ENCODE measurements at places on chromosomes 13 and 19.

- no peak for DNase-seq
- H3K27me3 ChIP-seq, result peaks cover 10% of the 10 kb centered on the region
- H3K4me1 ChIP-seq, result no peaks in the 10 kb centered on the region
Measured at GRCh38 chr13:93789058-93789457, 562.5 kb downstream of the GPC6 start.

DNA sequence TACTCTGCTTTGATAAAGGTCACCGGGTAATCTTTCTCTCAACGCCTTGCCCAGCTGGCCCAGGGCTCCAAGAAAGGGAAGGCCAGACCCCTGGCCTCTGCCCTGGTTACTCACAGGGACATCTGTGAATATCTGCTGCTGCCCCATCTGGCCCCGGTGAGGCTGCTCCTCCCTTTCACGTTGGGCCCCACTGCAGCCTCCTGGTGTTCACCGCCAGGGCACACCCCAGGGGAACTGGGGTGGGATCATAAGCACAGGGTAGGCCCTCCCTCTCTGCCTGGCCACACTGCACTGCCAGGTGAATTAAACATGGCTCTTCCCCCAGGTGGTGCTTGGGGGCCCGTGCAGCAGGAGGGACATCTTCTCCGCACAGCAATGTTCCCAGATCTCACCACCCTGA is 12.7 kb downstream of the LAIR1 start:
- H3K27ac ChIP-seq, result no peak overlapping the region
- no peak for DNase-seq
- H3K4me3 ChIP-seq, result no peak overlapping the region
- peaks cover 16% of the 10 kb centered on the region for H3K4me1 ChIP-seq
- no peaks in the 10 kb centered on the region for H3K36me3 ChIP-seq

- peaks cover 12% of the 10 kb centered on the region for H3K4me1 ChIP-seq
- H3K4me3 ChIP-seq, result no peak overlapping the region
- no peak overlapping the region for H3K27ac ChIP-seq
Measured at GRCh38 chr13:83884141-83884540, 1.9 kb upstream of the SLITRK1 start.

GRCh38 chr19:28990522-28990921 is 222.4 kb downstream of the UQCRFS1 start:
- H3K4me1 ChIP-seq, result no peaks in the 10 kb centered on the region
- no peak for DNase-seq
- H3K36me3 ChIP-seq, result no peaks in the 10 kb centered on the region
- peaks cover 5% of the 10 kb centered on the region for H3K27me3 ChIP-seq
- H3K27ac ChIP-seq, result no peak overlapping the region

DNA sequence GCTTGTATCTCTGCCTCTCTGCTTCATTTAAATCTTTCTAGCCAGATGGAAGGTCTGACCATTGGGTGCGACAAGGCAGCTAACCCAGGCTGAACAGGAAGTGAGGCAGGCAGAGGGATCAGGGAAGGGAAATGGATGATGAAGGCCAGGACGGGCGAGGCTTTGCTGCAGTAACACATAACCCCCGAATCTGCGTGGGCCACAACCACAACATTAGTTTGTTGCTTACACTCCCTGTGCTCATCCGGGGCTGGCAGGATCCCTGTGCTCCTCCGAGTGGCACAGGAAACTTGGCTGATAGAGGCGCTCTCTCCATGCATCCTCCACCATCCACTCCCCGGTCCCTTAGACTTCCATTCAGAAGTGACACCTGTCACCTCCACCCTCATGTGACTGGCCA is 1.1 kb upstream of the FLT3LG start:
- no peaks in the 10 kb centered on the region for H3K27me3 ChIP-seq
- DNase-seq, result no peak
- peak overlapping the region; percentile 96 for H3K27ac ChIP-seq
- H3K36me3 ChIP-seq, result peaks cover 22% of the 10 kb centered on the region
- peak overlapping the region; percentile 100 for H3K4me3 ChIP-seq

GRCh38 chr19:1062387-1063029 is 4.5 kb upstream of the ARHGAP45 start:
- peaks cover 33% of the 10 kb centered on the region for H3K4me1 ChIP-seq
- H3K4me3 ChIP-seq, result no peak overlapping the region
- H3K27me3 ChIP-seq, result no peaks in the 10 kb centered on the region
- H3K36me3 ChIP-seq, result no peaks in the 10 kb centered on the region

GRCh38 chr13:113840541-113841352 is 23.1 kb downstream of the GAS6 start:
- no peak overlapping the region for H3K4me3 ChIP-seq
- no peak overlapping the region for H3K27ac ChIP-seq

Measured in T-helper 17 cell (primary cell).